Activated T-helper 1 cell treated with anti-CD3 and anti-CD28 coated beads, Interleukin-2, amount 50 U/mL, for 16 hours (primary cell): ENCODE measurements at places on chromosomes 7 and 10.

GRCh38 chr7:127810696-127811660 is 159.0 kb downstream of the SND1 start:
- no peak for DNase-seq

GRCh38 chr10:115985786-115986185 is 287.2 kb downstream of the GFRA1 start:
- DNase-seq = no peak

DNA sequence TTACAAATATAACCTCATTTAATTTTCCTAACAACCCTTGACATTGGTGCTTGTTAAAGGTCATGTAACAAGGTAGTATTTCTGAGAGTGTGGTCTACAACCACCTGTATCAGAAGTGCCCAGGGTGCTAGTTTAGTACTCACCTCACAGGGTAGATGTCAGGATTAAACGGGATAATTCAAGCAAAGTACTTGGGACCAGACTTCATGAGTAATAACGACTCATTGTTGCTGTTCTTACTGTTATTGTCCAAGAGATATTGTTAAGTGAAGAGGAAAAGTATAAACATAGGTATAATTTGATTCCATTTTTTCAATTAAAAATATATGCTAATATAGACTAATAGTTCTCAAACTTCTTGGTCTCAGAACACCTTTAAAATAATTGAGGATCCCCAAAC is 179.3 kb downstream of the WNT2 start:
- no peak for DNase-seq

- no peak for DNase-seq
These were observed 515 bp downstream of the GSDME start for GRCh38 chr7:24756545-24757352.

DNA sequence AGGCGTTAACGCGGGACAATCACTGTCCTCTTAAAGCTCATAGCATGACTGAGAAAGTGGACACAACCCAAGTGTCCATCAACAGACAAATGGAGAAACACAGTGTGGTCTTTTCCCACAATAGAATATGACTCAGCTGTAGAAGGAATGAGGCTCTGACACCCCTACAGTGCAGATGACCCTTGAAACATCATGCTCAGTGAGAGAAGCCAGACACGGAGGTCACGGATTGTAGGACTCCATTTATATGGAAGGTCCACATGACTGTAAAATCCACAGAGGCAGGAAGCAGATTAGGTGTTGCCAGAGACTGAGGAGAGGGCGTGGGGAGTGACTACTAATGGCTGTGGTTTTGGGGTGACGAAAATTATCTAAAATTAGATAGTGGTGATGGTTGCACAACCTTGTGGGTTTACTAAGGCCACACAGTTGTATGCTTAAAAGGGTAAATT is 6.1 kb upstream of the NCAPG2 start:
- DNase-seq = no peak

DNA sequence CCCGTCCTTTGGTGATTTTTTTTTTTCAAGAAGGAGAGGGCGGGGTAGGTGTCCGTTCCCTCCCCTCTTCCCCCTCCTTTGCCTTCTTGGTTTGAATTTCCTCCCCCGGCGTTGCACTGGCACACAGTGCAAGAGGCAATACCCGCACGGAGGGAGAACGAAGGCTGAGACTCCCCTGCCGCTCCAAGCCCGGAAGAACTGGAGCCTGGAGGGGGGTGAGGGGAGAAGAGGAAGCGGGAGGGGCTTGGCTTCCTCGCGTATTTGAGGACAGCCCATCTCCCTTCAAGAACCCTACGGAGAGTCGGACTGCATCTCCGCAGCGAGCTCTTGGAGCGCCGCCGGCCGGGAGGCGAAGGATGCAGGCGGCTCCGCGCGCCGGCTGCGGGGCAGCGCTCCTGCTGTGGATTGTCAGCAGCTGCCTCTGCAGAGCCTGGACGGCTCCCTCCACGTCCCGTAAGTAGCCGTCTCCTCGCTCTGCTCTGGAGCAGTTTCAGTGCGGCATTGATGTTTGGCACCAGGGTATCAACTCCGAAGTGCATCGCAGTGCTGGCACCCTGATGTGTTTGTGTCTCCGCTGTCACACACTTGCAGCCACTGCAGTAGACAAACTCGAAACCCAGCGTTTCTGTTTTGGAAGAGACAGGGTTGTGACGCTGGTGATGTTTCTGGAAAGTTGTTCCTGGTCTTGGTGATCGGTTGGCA is at the start of gene CNTNAP2:
CNTNAP2 (plus strand) TSS at position 281 of the 702 bp plus-strand sequence; CDS start at position 357, 76 bp downstream.
- no peak for DNase-seq

- DNase-seq = no peak
These were observed 268.8 kb downstream of the DYNC1I1 start for GRCh38 chr7:96041171-96041570.

DNA sequence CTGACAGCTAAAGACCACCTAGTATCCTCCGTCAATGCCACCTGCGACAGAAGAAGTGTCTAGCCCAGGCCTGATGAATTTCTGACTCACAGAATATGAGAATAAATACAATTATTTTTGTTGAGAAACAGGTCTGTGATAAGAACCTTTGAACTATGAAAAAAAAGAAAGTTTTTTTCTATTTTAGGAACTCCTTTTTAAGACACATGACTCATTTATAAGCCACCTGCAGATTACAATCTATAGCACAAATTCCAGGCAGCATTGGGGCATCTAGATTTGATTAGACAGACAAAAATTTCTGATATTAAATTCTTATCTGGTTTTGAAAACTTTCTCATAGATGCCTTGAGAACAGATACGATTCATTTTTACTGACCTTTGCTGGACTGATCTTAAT is 256.7 kb upstream of the LYZL1 start:
- DNase-seq = no peak

GRCh38 chr7:5343884-5344283 is 61.1 kb downstream of the SLC29A4 start:
- DNase-seq = no peak

DNA sequence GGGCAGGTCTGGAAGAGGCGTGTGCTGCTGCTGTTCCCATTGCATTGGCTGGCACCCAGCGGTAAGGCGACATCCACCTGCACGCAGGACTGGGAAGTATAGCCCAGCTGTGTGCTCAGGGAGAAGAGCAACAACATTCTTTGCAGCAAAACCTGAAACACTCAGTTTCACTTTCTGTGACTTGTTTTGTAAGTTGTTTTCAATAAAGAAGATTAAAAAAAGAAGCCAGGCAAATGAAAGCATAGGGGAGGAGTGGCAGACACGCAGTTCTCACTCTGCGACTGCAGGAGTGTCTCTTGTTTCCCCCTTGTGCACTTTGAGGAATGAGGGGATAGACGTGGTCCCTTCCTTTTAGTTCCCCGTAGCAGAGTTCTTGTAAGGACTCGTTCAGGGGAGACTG is 5.8 kb downstream of the FBH1 start:
- no peak for DNase-seq

- no peak for DNase-seq
These were observed 79.1 kb upstream of the NME8 start for GRCh38 chr7:37769291-37769690.

DNA sequence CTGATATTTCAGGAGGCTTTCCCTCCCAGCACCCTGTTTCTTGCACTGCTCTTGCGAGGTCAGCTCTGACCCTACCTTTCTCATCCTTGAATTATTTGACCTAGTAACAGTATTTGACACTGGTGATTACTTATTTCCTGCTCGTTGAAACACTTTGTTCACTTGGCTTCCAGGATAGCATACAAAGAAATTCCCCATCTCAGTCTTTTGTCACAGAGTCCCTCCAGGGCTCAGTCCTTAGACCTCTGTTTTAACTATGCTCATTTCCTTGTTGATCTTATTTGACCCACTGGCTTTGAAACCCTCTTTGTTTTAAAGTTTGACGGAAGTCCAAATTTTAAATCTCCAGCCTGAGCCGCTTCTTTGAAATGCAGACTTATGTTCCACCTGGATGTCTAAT is 29.9 kb downstream of the BMPR1A start:
- no peak for DNase-seq

DNA sequence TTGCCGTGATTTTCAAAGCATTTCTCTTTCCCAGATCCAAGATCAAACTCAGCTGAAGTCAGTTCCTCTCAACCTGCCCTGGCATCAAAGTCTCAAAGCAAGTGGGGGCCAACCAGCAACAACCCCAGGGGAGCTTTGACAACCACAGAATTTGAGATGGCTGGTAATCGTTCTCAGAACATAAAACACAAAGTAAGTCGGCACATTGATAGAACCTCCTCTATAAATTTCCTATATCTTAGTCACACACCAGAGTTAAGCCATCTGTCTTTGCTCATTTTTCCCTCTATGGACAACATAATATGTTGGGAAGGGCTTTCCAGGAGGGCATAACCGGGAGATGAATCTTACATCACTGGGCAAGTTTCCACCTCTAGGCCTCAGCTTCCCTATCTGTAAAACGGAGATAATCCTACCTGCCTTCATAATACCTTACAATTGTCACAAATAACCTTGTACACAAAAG is 1.2 kb upstream of the DNAJC9 start:
- DNase-seq = no peak

- DNase-seq = no peak
These were observed 41.8 kb downstream of the MTURN start for GRCh38 chr7:30176463-30177109.

GRCh38 chr7:6618621-6619020 is 3.2 kb downstream of the ZNF853 start:
- no peak for DNase-seq

DNA sequence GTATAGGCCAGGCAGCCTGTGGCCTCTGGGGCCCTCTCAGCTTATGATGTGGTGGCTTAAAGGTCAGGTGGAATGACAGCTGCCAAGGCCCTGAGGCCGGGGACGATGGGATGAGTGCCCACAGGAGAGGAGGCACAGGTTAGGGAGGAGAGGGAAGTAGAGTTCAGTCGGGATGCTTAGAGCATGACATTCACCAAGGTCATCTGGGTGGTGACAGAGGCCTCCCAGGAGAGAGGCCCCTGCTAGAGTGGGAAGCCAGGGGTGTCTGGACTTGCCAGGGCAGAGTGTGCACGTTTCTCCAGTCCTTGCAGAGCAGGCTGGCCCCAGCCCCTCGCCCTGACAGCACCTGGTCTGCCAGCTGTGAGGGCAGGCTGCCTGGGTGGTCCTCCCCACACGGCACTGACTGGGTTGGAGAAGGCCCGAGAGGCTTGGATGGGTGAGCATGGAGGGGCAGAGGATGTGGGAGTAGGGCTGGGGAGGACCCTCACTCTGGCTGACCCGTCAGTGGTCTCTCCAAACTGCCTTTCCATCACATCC is 1.5 kb downstream of the CALHM1 start:
- DNase-seq = no peak

GRCh38 chr7:81810476-81811155 is 40.8 kb upstream of the HGF start:
- DNase-seq = no peak

DNA sequence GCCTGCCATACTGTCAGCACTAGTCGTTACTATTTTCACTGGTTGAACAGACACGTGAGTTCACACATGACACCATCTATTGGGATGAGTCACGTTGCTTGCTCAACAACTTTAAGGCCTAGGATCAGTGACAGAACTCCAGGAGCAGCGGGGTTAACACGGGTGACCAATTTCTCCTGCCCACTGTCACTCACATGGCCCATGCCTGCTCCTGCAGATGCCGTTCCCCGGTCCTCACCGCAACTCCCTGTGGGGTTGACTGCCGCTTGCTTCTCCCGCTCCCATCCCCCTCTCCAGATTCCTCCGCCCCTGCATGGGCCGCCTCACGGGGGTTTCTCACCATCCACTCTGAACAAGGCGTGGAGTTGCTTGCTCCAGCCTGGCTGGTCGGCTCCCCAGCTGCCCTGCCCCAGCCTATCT is 128.2 kb downstream of the TAX1BP1 start:
- no peak for DNase-seq

- no peak for DNase-seq
These were observed 584.9 kb downstream of the TNS3 start for GRCh38 chr7:46996972-46997371.

- no peak for DNase-seq
These were observed 91.4 kb downstream of the GPR85 start for GRCh38 chr7:112995059-112995824.

GRCh38 chr10:59814878-59815277 is 61.6 kb upstream of the MRLN start:
- DNase-seq = no peak

- no peak for DNase-seq
These were observed 695.5 kb downstream of the GRM8 start for GRCh38 chr7:126557271-126557670.

DNA sequence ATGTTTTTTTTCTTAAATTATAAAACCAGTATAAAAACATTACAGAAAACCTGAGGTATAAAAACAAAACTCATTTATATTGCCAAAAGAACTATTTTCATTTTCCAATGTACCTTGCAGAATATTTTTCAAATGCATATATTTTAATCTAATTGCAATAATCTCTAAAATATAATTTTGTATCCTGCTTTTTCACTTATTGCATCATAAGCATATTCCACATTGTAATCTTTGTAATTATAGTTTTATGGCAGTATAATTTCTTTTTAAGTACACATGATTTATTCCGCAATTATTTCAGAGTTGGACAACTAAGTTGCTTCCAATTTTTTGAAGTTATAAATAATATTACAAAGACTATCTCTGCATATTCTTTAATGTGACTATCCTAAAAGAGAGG is 43.7 kb downstream of the SGCE start:
- no peak for DNase-seq

GRCh38 chr10:90130321-90131086 is 429.1 kb downstream of the KIF20B start:
- DNase-seq = no peak

GRCh38 chr7:92633211-92633906 is 43.2 kb upstream of the FAM133B start:
- no peak for DNase-seq

DNA sequence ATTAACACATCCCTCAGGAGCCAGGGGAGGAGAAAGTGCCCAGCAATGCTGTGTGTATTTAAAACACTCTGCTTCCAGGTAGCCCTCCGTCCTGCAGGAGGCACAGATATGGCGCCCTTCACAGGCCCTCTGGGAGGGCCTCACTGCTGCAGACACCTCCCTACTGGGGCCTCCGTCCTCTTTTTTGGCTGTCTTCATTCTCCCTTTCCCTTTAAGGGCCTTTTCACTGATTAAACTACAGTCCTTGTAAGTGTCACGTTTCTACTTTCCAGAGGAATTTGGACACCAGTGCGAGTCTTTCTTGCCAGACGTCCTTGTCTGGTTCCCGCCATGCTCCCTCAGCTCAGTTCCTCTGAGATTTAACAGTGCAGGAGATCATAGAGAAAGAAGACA is 39.7 kb upstream of the MKRN1 start:
- DNase-seq = no peak

DNA sequence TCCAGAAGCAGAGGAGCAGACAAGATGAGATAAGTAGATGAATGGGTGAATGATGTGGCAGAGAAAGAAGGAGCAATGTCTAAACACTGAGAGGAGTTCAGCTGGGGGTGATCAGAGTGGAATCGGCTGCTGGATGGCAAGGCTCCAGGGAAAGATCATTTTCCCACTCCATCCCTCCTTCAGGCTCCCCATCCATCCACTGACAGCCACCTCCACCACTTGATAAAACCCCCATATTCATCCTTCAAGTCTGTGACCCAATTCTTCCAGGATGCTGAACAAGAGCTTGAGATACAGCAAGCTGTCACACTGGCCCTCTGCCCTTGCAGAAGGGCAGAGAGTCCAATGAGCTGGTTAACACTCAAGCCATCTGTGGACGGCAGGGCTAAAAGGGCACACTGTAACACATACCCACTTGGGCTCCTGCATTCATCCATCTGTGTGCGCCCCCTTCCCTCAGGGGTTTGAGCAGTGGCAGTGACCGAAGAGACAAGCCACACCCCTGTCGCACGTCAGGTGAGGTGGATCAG is 30.8 kb upstream of the CACNB2 start:
- no peak for DNase-seq

- no peak for DNase-seq
These were observed 43.7 kb downstream of the DNAJB9 start for GRCh38 chr7:108613147-108613948.
